ENCODE measurements at places on chromosomes 16 and 17. TPM values are rescaled to one million over a fixed set of nuclear protein-coding genes. Genes with fewer than 3 reads are reported as not detected.

The ZDHHC7 gene
- total RNA-seq = 29.0 TPM

The STAT5B gene
- total RNA-seq = 191 TPM

The CDH5 gene
- total RNA-seq = not detected

The SLC6A2 gene
- total RNA-seq = not detected

DNA sequence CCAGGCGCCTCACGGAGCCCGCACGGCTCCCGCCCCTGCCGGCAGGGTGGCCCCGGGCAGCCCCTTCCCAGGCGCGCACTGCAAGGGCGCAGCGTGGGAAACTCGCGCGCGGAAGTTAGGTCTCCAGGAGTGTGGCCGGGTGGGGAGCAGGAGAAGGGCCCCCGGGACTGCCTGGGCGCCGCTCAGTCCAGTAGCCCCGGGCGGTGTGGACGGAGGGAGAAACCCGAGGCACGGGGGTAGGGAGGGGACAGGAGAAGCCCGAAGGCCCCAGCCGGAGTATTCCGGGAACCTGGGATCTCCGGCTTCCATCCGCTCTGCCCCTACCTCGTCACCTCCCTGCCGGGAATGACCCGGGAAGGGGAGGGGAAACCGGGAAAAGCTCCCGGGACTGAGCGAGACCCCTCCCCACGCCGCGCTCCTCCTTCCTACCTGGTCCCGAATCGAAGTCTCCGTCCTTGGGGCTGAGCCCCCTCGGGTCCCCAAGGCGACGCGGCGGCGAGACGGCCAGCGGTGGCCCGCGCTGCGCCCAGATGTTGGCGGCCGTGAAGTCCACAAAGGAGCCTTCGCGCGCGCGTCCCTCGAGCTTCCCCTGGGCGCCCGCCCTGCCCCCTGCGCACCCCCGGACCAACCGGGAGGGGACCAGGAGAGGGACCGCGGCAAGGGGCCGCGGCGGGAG lies 418 bp downstream of the SOCS3 start:
- H3K27me3 ChIP-seq = no peaks in the 10 kb centered on the region
- H3K4me1 ChIP-seq = peaks cover 51% of the 10 kb centered on the region
- H3K4me3 ChIP-seq = peak overlapping the region; percentile 87
- DNase-seq = peak; percentile 50
- peaks cover 33% of the 10 kb centered on the region for H3K36me3 ChIP-seq

- H3K36me3 ChIP-seq = peaks cover 29% of the 10 kb centered on the region
- no peak overlapping the region for H3K4me3 ChIP-seq
- no peaks in the 10 kb centered on the region for H3K27me3 ChIP-seq
These were observed 6.5 kb upstream of the NPIPB7 start for GRCh38 chr16:28478506-28479180.

- H3K27ac ChIP-seq = no peak overlapping the region
These were observed 13.1 kb upstream of the CDC42EP4 start for GRCh38 chr17:73324711-73325526.

- no peaks in the 10 kb centered on the region for H3K27me3 ChIP-seq
- peaks cover 48% of the 10 kb centered on the region for H3K36me3 ChIP-seq
- no peak overlapping the region for H3K4me3 ChIP-seq
- DNase-seq = no peak
- no peak overlapping the region for H3K27ac ChIP-seq
These were observed 15.2 kb downstream of the PRKCA start for GRCh38 chr17:66317629-66318028.

DNA sequence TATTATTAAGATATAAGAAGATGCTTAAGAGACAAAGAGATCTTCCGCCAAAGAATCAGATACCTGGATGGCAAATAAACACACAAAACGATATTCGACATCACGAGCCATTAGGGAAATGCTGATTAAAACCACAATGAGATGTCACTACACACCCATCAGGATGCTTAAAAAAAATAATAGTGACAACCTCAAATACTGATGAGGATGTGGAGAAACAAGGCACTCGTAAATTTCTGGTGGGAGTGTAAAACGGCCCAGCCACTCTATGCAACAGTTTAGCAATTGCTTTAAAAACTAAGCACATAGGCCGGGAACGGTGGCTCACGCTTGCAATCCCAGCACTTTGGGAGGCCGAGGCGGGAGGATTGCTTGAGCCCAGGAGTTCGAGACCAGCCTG lies 39.4 kb downstream of the TBC1D16 start:
- no peaks in the 10 kb centered on the region for H3K27me3 ChIP-seq
- H3K4me3 ChIP-seq = no peak overlapping the region
- H3K4me1 ChIP-seq = peaks cover 48% of the 10 kb centered on the region
- H3K36me3 ChIP-seq = no peaks in the 10 kb centered on the region
- peak overlapping the region; percentile 29 for H3K27ac ChIP-seq
- DNase-seq = no peak

DNA sequence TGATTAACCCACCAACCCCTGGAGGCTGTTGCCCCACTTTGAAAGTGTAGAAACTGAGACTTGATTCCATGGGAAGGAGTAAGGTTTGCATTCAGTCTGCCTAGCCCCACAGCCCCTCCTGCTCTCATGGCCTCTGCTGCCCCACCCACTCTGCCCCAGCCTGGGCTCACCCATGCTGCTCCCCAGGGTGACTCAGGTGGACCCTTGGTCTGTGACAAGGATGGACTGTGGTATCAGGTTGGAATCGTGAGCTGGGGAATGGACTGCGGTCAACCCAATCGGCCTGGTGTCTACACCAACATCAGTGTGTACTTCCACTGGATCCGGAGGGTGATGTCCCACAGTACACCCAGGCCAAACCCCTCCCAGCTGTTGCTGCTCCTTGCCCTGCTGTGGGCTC lies 6.5 kb downstream of the PRSS41 start:
- no peak overlapping the region for H3K4me3 ChIP-seq
- no peaks in the 10 kb centered on the region for H3K4me1 ChIP-seq
- H3K27me3 ChIP-seq = peaks cover 7% of the 10 kb centered on the region
- H3K36me3 ChIP-seq = no peaks in the 10 kb centered on the region
